ENCODE measurements at places on chromosomes 16 and 17. TPM values are rescaled to one million over a fixed set of nuclear protein-coding genes. Genes with fewer than 3 reads are reported as not detected.
A peak's percentile ranks its signal among the peaks of the same experiment; 100 is the strongest.

DNA sequence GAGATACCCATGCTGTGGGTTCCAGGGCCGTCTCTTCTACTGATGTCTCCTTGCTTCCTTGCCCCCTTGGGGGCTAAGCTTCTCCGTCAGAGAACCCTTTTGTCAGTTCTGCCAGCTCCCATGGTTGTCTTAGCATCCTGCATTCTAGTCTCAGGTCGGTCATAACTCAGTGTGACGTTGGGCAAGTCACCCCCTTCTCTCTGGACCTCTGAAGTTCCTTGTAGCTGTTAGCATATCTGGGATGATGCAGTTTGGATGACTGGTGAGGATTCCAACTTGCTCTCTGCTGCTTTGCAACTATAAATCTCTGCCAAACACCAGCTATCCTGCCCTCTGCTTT is 8.9 kb upstream of the MYL4 start:
- DNase-seq: no peak
- H3K27me3 ChIP-seq: no peaks in the 10 kb centered on the region
- H3K27ac ChIP-seq: no peak overlapping the region
- no peaks in the 10 kb centered on the region for H3K36me3 ChIP-seq
- H3K4me1 ChIP-seq: no peaks in the 10 kb centered on the region

DNA sequence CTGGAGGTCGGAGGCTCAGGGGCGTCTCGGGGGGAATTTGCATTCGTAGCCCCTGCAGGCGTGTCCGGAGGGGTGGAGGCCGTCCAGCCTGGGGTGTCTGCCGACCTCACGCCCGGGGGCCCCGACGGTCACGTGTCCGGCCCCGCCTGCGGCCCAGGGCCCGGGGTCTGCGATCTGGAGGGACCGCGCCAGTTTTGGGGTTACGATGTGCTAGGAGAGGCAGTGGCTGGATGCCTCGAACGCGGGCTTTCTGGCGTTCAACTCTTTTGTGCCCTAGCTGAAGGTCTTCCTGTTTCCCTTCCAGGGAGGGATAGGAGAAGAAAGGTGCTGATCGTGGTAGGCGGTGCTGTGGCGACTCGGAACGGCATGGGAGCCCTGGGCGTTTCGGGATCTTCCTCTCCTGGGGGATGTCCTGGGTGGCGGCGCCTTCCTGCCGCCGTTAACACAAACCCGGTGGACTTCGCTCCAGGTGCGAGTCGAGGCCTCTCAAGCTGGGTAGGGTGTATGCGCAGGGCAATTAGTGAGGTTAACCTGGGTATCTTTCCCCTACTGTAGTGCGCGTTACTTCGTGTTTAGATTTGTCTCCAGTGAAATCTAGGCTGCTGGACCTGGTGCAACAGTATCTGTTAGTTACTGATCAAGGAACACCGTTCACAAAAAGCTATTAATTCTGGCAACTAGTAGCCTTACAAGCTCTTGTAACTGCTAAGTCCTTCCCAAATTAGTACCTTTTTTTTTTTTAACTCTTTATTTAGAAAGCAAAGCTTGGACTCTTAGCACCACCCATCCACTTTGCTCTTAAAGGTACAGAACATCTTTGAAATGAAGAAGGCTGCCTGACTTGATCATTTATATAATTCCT is 1.3 kb downstream of the AKAP1 start:
- no peaks in the 10 kb centered on the region for H3K27me3 ChIP-seq

Gene ETV4
- 1.1 TPM for total RNA-seq

DNA sequence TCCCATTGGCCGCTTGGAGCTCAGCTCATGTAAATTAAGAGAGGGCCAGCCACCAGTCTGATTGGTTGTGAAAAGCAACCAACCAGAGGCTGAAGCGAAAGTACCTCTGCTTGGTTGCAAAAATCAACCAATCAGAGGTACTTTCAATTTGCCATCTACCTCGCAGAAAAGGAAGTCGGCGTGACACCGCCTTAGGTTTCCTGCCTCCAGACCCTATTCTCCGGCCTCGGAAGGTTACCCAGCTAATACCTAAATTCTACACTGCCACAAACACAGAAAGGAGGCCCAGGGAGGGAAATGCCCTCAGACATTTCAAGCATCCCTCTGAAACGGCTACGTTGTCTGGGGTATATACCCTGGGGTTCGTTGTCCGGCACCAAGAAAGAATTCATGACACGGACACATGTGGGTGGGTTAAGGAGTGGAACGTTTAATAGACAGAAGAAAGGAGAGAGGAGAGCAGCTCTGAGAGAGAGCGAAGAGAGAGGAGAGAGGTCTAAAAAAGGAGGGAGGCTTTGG is 481.3 kb downstream of the TMEM114 start:
- H3K36me3 ChIP-seq: no peaks in the 10 kb centered on the region
- no peaks in the 10 kb centered on the region for H3K4me1 ChIP-seq

- peaks cover 7% of the 10 kb centered on the region for H3K36me3 ChIP-seq
- DNase-seq: peak; percentile 34
- no peak overlapping the region for H3K4me3 ChIP-seq
- no peaks in the 10 kb centered on the region for H3K4me1 ChIP-seq
These were observed 7.1 kb downstream of the MIEN1 start for GRCh38 chr17:39722965-39723848.

Gene PRSS21
- total RNA-seq: not detected

Gene CTRB1
- total RNA-seq: 3.4 TPM

Gene HYDIN
- 4.2 TPM for total RNA-seq

- no peak overlapping the region for H3K4me3 ChIP-seq
- DNase-seq: no peak
- H3K27ac ChIP-seq: no peak overlapping the region
- peaks cover 2% of the 10 kb centered on the region for H3K36me3 ChIP-seq
These were observed 43.6 kb downstream of the RPA1 start for GRCh38 chr17:1873418-1873817.

Gene FBXW10
- total RNA-seq: 0.12 TPM

Gene TBC1D3
- not detected for total RNA-seq

Gene GHDC
- total RNA-seq: 26.0 TPM

Gene MT3
- not detected for total RNA-seq

GRCh38 chr16:5922686-5923085 is 825.1 kb upstream of the EEF2KMT start:
- no peaks in the 10 kb centered on the region for H3K4me1 ChIP-seq
- no peak overlapping the region for H3K27ac ChIP-seq
- H3K4me3 ChIP-seq: no peak overlapping the region
- DNase-seq: no peak
- H3K27me3 ChIP-seq: no peaks in the 10 kb centered on the region
- H3K36me3 ChIP-seq: no peaks in the 10 kb centered on the region

GRCh38 chr17:30819971-30820705 is 4.4 kb downstream of the CRLF3 start:
- DNase-seq: no peak
- H3K4me3 ChIP-seq: no peak overlapping the region
- no peaks in the 10 kb centered on the region for H3K4me1 ChIP-seq
- H3K27ac ChIP-seq: no peak overlapping the region

- no peak overlapping the region for H3K4me3 ChIP-seq
- H3K36me3 ChIP-seq: no peaks in the 10 kb centered on the region
- peak overlapping the region; percentile 17 for H3K27ac ChIP-seq
These were observed 57.2 kb upstream of the VPS4A start for GRCh38 chr16:69253870-69254341.

Gene EIF5A
- total RNA-seq: 280 TPM

GRCh38 chr17:20226814-20227482 is 217.8 kb downstream of the SPECC1 start:
- H3K4me1 ChIP-seq: peaks cover 5% of the 10 kb centered on the region
- H3K27ac ChIP-seq: peak overlapping the region; percentile 64
- peak; percentile 90 for DNase-seq

- H3K4me3 ChIP-seq: no peak overlapping the region
- H3K4me1 ChIP-seq: no peaks in the 10 kb centered on the region
- no peak overlapping the region for H3K27ac ChIP-seq
- no peaks in the 10 kb centered on the region for H3K27me3 ChIP-seq
These were observed 180.1 kb downstream of the PARN start for GRCh38 chr16:14449790-14450480.

GRCh38 chr17:82385559-82386254 is 14.1 kb downstream of the UTS2R start:
- DNase-seq: no peak
- no peaks in the 10 kb centered on the region for H3K4me1 ChIP-seq
- no peaks in the 10 kb centered on the region for H3K36me3 ChIP-seq
- no peaks in the 10 kb centered on the region for H3K27me3 ChIP-seq

- H3K27me3 ChIP-seq: no peaks in the 10 kb centered on the region
- peak; percentile 76 for DNase-seq
- H3K4me1 ChIP-seq: peaks cover 3% of the 10 kb centered on the region
- H3K27ac ChIP-seq: peak overlapping the region; percentile 16
These were observed 63.6 kb downstream of the SMG6 start for GRCh38 chr17:2239882-2240430.

- H3K4me1 ChIP-seq: no peaks in the 10 kb centered on the region
- peak; percentile 35 for DNase-seq
- no peak overlapping the region for H3K4me3 ChIP-seq
- no peaks in the 10 kb centered on the region for H3K27me3 ChIP-seq
- no peaks in the 10 kb centered on the region for H3K36me3 ChIP-seq
These were observed 46.1 kb upstream of the ACSF3 start for GRCh38 chr16:89047331-89048089.

Measured in aorta (tissue), 5 donors.